Fibroblast of skin of right biceps (primary cell): ENCODE measurements at places on chromosomes 11 and 22.

- no peak for DNase-seq
Observed at GRCh38 chr11:78753297-78753696, 178.6 kb upstream of the NARS2 start.

- no peak for DNase-seq
Observed at GRCh38 chr11:68311160-68312116, 953 bp upstream of the LRP5 start.

DNA sequence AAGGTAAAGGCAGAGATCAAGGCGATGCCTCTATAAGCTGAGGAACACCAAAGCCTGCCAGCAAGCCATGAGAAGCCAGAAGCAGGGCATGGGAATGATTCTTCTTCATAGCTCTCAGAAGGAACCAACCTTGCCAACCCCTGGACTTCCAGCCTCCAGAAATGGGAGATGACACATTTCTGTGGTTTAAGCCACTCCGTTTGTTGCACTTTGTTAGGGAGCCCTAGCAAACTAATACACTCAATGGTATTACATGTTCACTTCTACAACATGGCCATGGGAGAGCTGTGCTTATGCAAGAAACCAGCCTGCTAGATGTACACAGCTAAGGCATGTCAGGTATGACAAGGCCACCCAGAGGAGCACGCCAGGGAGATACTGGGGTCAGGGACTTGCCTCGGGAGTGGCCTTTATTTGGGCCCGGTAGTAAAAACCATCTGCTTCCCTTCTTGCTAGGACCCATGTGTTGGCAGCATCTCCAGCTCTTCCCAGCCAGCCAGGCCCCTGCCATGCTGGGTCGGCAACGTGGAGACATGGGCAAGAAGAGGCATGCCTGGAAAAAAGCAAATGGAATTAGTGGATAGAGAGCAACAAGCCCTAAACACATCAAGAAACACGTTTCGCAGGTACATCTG is 3.6 kb downstream of the C11orf16 start:
- peak; percentile 20 for DNase-seq

- peak; percentile 48 for DNase-seq
Observed at GRCh38 chr11:44743959-44744557, 17.3 kb downstream of the TSPAN18 start.

- DNase-seq = no peak
Observed at GRCh38 chr11:122248131-122248530, 132.1 kb upstream of the BLID start.

- DNase-seq = peak; percentile 50
Observed at GRCh38 chr11:118194835-118195627, 18.6 kb upstream of the SCN2B start.

GRCh38 chr22:46381142-46381541 is 45.6 kb downstream of the TRMU start:
- peak; percentile 11 for DNase-seq

DNA sequence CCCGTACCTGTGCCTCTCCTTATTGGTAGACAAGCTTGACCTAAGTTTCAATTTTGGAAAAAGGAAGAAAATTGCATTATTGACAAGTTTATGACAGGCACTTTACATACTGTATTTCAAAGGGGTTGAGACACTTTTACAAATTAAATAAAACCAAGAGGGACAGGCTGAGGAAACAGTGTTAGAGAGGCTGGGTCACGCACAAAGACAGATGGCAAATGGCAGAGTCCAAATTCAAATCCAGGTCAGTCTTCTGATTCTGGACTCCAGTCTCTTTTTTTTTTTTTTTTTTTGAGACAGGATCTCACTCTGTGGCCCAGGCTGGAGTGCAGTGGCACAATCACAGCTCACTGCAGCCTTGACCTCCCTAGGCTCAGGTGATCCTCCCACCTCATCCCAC is 10.1 kb downstream of the TRIM66 start:
- no peak for DNase-seq

DNA sequence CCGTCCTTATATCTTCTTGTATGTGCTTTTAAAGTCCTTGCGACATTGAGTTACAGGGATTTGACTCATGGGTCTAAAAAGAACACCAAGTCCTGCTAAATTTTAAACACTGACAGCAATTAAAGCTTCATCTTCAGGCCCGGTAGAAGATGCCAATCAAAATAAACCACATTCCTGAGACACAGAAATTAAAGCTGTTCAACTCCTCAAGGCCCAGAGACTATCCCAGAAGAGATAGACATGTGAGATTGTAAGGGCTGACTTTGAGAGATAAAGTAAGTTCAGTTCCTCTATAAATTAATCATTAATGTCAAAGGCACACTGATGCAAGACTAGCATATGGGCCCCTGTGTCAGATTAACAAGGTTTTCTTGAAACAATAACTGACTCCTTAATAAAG is 49.8 kb downstream of the OSBPL5 start:
- no peak for DNase-seq

DNA sequence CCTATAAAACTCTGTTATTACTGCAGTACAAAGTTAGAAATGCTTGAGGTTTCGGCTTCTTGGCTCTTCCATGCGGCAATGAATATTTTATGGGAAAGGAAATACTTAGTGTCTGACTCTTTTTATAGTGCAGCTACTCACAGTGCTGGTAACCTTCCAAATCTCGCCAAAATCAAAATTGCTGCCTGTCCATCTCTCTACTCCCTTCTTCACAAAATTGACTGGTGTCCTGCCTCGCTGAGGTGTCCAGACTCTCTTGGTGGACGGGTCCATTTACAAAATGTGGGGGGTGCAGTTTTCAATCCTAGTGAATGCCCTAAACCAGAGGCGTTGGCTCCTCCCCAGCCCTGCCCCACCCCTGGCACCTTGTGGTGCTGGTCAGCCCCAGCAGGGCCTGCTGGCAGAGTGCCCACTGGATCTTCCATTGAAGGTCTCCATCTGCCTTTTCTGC is 73.5 kb downstream of the ZBTB16 start:
- peak; percentile 81 for DNase-seq
